ENCODE measurements at places on chromosomes 7 and 10.
A peak's percentile ranks its signal among the peaks of the same experiment; 100 is the strongest.

DNA sequence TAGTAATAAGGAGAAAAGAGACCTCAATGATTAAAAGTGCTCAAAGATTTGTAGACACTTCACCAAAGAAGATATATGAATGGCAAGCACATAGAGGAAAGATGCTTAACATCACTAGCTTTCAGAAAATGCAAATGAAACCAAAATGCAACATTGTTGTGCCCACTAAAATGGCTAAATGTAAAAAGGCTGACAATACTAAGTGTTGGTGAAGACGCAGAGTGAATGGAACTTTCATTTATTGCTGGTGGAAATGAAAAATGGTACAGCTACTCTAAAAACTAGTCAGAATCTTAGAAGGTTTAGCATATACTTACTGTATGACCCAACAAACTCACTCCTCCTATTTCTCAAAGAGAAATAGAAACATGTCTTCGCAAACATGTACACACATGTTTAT is 212.9 kb upstream of the PITRM1 start:
- no peak for DNase-seq

DNA sequence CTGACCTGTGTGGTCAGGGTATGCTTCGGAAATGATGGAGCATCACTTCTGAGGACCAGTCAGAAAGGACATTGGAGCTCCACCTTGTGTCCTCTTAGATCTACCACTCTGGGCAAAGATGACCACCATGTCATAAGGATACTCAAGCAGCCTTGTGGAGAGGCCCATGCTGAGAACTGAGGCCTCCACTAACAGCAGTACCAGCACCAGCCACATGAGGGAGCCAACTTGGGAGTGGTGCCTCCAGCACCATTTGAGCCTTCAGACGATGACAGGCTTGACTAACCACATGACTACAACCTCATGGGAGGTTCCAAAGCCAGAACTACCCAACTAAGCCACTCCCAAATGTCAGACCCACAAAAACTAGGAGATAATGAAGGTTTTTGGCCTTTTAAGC is 116.0 kb downstream of the NPTX2 start:
- peak; percentile 38 for DNase-seq

DNA sequence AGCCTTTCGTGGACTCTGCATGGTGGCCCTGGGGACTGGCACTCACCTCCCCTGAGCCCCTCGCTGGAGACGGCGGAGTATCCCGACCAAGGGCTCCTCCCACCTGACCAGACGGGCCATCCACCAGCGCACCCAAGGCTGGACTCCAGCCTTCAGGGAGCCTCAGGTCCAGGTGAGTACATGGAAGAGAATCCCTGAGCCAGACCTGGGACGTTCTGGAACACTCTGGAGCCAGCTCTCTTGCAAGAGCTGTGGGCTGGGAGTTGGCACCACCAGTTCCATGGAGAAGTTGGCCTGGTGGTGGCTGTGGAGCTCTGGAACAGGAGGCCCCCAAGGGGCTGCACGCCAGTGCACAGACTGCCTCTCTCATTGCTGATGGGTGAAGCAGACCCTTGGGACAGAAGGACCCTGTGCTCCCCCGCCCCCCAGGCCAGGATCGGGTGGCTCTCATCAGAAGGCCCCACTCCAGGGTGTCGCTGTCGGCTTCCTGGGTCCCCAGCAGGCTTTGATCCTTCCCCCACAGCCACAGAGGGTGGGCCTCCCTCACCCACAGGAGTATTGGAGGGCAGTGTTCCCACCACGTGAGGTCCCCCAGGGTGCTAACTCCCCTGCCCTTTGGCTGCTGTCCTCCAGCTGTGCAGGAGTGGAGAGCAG is 189.9 kb downstream of the EBF3 start:
- no peak for DNase-seq

- no peak for DNase-seq
Measured at GRCh38 chr7:121385800-121386179, 10.3 kb downstream of the FAM3C start.

- no peak for DNase-seq
Measured at GRCh38 chr10:121405096-121405495, 193.1 kb downstream of the FGFR2 start.

DNA sequence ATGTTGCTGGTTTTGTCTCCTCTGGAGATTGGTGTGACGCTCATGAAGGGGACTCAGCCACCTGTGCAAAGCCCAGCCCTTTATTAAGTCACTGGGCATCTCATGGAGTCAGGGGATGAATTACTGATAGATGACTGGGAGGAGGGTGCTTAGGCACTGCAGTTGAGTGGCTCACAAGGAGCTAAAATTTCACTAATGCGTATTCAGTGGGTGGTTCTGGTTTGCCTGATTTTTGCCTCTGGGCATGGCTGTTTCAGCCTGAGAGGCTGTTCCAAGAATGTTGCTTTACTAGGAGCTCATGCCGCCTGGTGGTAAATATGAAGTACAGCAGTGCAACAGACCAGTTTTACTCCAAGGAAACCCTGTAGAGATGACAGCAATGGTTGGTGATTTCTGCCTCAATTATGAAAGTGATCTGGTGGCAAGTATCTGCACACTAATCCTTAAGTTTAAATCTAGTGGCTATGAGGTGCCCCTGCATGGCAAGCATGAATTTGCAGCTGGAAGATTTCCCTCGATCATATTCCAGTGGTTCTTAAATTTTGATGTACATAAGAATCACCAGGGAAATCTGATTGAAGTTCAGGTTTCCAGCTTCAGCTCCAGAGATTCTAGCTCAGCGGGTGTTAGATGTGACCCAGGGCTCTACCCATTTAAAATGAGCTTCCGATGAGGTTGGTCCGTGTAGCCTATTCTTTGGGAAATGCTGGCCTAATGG is 19.9 kb downstream of the ACTA2 start:
- peak; percentile 19 for DNase-seq

DNA sequence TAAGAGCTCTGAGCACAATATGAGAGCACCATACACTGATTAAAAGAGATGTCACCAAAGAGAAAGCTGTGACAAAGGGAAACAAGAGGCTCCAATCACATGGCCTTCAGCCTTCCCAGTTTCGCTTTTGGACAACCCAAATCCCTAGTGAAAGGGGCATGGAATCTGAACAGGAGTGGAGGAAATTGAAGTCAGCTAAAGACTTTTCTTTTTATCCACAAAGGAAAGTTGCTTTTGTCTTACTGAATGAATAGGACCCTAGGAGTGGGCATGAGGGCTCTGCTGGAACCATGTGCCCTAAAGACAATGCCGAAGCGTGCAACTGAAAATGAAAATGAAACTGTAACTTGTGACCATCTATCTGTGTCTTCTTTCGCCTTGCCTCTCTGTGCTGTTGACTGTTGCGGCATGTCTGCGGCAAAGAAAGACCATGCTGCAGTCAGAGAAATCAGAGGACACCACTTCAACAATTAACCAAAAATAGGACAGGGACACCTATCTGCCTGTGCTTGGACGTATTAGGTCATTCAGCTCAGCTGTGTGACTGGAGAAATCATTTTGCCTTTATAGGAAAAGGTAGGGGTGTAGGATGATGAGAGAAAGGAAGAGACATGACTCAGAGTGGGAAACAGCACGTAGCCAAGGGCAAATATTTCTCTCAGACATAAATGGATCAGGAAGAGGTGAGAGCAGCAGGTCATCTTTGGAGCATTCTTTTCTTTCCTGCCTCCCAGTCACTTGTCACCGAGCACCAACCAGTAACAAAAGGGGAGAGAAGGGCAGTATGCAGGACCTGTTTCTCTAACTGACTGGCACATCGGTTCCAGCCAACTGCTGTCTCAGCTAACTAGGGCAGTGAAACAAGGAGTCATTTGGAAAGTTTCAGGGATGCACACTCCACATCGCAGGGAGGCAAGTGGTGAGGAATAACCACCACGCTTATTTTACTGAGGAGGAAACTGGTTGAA is 12.3 kb downstream of the CAV2 start:
- no peak for DNase-seq

- DNase-seq, result no peak
Measured at GRCh38 chr10:50501478-50501877, 122.3 kb downstream of the SGMS1 start.

Data from stimulated activated CD4-positive, alpha-beta T cell treated with anti-CD3 and anti-CD28 coated beads, Interleukin-4, amount 100 ng/mL, for 1 hour (primary cell).